ENCODE measurements at places on chromosomes 11 and 22.

DNA sequence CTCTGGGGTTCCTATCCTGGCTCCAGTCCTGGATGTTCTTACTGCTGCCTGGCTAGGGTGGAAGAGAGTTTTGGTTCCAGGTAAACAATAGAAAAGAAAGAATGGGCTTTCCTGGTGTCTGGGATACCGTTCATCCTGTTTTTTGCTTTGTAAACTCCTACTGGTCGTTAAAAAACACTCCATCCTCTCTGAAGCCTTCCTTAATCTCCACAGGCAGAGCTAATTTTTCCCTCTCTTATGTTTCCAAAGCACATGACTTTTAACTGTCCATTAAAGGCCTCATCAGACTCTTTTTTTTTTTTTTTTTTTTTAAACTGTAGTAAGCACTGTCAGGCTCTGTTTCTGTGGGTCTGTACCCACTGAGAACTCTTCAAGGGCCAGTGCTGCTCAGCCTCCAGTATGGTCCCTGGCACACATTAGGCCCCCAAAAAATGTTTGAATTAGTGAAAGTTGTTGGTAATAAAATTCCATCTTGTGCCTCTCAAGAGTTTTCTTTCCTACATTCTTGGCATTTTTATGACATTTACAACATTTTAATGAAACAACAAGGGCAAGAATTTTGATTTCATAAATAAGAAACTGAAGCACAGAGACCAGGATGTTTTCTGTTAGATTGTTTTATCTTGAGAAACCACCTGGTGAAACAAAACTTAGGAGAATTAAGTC is 104.2 kb downstream of the TEAD1 start:
- DNase-seq, result no peak

DNA sequence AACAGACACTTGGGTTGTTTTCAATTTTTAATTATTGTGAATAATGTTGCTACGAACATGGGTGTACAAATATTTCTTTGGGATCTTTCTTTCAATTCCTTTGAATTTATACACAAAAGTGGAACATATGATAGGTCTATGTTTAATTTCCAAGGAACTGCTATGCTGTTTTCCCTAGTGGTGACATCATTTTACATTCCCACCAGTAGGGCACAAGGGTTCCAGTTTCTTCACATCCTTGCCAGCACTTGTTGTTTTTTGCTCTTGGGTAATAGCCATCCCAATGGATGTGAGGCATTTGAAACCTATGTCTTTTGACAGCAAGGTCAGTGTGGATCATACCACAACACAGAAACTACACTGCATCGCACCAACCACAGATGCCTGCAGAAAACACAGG is 41.8 kb upstream of the SCN3B start:
- DNase-seq, result no peak

DNA sequence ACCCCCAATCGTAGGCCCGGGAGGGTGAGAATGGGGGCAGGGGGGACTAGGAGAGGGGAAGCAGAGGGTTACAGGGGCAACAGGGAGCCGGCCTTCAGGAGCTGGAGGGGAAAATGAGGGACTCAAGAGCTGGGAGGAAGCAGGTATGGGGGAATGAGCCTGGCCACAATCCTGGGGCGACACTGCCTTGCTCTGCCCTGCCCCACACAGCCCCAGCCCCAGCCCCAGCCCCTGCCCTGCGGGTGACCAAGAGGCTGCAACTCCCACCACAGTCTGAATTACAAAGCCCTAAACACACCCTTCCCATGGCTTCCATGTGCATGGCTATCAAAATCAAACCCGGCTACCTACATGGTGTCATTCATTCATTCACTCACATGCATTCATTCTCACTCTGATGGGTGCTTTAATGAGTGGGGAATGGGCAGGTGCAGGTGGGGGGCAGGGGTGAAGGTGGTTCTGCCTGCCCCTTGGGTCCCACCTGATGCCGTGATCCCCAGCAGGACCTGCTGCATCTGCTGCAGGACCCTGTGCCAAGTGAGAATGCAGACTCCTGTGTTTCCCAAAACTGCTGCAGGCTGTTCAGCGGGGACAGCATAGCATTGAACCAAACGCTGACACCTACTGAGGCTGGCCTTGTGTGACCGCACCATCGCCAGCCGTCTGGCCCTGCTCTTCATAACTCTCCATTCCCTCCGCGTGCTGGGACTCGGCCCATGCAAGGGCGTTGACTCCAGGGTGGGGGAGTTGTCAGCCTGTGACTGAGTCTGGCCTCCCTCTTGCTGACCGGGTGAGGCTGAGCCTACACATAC is 9.5 kb upstream of the LINC01488 start:
- no peak for DNase-seq

GRCh38 chr11:64523456-64524157 is 67.4 kb upstream of the SLC22A12 start:
- DNase-seq, result no peak

DNA sequence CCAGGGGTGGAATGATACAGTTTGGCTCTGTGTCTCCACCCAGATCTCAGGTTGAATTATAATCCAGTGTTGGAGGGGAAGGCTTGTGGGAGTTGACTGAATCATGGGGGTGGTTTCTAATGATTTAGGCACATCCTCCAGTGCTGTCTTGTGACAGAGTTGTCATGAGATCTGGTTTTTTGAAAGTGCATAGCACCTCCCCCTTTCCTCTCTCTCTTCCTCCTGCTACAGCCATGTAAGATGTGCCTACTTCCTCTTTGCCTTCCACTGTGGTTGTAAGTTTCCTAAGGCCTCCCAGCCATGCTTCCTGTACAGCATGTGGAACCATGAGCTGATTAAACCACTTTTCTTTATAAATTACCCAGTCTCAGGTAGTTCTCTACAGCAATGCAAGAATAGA is 45.1 kb downstream of the THAP12 start:
- peak; percentile 29 for DNase-seq

DNA sequence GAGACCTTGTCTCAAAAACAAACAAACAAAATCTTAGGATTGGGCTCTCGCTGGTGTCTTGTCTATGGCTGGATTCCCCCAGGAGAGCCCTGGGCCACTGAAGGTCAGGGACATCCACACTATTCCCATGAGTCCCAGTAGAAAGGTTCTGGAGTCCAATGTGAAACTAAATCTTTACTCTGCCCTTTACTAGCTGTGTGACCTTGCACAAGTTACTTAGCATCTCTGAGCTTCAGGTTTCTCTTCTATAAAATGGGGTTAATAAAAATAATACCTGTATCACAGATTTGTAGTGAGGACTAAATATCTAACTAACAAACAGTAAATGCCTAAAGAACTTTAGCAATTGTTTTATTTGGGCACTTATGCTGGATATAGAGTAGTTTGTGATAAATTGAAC is 9.0 kb downstream of the SLC43A1 start:
- DNase-seq, result no peak

DNA sequence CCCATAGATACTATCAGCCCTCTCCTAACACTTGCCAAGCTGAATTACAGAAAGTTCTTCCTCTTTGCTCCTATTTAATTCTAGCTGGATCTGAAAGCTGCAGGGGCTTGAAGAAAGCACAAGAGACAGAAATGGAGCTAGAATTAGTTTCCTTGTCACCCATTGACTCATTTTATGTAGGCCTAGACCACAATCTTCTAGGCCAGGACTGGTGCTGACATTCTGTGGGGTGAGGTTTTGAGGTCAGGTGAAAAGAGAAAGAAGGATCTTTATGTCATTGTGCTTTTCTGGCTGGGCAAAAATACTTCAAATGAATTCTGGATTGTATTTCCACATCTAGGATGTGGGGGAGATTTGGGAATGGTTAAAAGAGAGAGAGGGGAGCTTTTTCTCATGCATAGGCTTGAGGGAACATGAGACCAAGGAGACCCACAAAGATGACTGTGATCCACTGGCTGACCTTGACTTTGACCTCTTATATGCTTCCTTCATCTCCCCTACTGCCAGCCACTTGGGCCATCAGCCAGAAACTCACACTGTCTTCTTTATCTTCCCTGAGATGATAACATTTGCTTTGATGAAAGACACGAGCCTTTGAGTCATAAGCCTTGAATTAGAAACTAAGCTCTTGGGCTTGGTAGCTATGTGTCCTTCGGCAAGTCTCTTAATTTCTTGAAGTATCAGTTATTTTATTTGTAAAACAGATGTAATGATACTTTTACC is 274.9 kb upstream of the CADM1 start:
- DNase-seq, result no peak

GRCh38 chr11:117073539-117073938 is 24.7 kb downstream of the SIK3 start:
- no peak for DNase-seq

DNA sequence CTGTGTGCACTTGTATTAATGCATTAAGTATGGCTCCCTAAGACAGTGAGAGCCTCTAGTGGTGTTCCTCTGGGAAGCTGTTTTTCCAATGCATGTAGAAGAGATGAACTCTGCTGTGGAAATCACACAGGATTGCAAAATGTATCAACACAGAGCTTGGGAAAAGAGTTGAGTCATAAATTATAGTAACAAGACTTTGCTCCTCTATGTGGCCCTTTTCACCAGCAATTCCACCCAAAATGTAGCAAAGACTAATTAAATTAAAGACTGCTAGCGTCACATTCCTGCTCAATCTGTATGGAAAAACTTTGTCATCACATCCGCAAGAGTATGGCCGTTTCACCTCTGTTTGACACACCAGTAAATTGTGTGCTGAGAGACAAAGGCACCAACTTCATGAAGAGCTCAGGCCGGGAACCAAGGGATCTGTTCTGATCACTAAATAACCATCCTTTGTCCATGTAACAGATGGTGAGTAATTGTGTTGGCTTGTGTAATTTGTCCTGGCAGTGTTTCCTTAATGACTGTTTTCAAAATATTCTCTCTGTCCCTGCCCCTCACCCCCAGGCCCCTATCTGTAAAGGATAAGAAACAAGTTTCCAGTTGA is 209.2 kb upstream of the SORL1-AS1 start:
- DNase-seq, result no peak

GRCh38 chr11:43898574-43898973 is 17.9 kb downstream of the ALKBH3 start:
- no peak for DNase-seq

DNA sequence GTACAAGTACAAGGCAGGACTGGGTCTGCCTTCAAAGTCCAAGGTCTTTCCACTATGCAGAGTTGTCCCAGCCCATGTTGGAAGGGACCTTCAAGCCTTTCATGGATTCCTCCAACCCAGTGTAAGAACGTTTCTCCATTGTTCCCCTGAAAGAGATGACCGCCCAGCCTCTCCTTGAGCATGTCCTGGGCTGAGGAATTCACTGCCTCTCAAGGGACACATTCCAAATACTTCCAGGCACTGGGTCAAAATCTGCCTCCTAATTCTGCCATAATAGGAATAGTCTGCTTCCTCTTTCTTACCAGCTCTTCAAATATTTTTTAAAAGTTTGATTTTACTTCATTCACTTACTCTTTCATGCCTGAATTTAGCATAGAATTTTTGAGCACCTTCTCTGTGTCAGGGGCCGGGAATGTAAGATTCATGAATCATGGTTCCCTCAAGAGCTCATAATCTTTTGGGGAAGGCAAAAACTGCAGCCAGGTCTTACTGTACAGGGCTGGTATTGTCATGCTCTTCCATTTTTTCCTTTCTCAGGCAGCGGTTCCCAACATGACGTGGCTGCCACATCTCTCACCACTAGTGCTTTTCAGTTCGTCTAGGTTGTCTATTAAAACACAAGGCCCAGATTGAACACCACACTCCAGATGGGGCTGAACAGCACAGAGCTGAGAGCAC is 143.3 kb upstream of the TBCEL start:
- no peak for DNase-seq

GRCh38 chr11:58006940-58007339 is 16.7 kb upstream of the OR9Q1 start:
- no peak for DNase-seq

DNA sequence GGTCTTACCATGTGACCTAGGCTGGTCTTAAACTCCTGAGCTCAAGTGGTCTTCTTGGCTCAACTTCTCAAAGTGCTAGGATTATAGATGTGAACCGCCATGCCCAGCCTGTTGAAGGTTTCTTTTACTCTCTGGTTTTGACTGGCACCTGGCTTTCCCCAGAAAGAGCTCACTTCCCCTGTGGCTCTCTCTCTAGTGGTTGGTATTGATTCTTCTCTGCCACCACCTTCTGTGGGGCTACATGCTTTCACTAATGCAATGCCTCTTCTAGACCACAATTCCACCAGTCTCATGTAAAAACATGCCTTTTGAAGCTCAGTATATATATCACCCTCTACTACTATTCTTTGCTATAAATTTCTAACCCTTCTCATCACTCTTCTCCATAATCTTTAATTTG is 67.2 kb downstream of the CCDC83 start:
- no peak for DNase-seq

DNA sequence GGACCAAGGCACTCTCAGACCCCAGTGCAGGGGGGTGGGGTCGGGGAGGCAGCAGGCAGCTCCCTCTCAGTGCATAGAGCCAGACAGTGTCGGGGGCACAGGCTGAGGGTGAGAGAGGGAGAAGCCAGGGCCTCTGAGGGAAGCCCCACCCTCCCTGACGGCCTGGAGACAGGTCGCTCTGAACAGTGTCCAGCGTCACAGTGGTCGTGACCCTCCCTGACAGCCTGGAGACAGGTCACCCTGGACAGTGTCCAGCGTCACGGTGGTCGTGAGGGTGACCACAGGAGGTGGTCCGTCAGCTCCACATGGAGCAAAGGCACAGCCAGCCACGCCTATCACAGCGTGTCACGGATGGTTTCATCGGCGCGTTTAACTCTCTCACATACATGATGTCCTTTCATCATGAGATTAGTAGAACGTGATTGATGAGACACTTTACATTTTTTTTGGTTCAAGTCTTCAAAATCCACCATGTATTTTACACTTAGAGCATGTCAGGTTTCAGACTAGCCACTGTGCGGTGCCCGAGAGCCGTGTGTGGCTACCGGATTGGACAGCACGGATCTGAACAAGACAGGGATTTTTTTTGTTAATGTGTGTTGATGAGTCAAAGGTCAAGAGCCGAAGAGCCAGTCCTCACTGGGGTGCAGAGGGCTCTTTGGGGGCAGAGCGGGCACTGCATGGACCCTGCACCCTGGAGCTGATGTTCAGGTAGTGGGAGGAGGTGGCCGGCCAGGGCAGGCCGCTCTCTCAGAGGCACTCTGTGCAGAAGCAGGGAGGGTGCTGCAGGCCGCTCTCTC is 23.9 kb upstream of the PANX2 start:
- no peak for DNase-seq

Data from B cell (primary cell).